ENCODE measurements at places on chromosomes 3 and 15.

GRCh38 chr3:150216041-150216811 lies 191.9 kb upstream of the TSC22D2 start:
- no peak for DNase-seq

GRCh38 chr3:17535274-17535673 lies 207.2 kb downstream of the TBC1D5 start:
- no peak for DNase-seq

DNA sequence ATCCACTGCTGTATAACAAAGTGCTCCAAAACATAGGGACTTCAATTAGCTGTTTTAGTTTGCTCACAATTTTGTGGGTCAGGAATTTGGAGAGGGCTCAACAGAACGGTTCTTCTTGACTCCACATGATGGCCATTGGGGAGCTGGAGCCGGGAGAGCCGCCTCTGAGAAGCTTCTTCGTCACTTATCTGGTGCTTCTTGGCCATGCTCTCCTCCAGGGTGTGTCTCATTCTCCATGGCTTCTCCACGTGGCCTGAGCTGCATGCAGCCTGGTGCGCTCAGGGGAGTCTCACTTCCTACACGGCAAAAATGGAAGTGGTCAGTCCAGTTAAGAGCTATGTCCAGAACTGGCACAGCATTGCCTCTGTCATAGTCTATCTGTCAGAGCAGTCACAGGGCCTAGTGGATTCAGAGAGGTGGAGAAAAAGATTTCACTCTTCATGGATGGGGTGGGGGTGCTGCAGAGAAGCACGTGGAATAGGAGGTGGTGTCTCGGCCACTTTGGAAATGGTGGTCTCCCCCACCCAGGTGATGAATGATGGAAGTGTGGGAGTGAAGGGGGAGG lies 26.3 kb upstream of the PRR23E start:
- DNase-seq, result no peak

DNA sequence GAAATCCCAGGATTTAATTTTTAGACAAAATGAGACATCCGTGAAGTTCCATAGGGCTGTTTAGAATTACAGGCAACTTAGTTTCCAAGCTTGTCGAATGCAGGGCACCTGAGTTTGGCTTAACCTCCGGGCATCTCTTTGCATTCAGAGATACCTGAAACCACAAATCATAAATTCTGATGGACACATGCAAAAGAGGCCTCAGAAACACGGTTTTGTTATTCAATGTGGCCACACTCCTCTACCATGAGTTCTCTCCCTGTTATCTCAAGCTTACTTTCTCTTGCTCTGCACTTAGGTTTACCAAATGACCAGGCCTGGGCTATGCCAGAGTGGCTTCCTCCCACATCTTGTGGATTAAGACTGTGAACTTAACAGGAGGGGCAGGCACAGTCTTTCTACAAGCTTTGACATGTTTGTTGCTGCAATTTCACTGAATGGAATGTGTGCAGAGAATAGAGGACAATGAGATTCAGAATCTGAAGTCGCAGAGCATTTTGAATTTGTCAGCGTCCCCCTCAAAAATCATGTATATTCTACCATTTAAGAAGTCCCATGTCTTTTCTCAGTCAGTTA lies 137.7 kb downstream of the TPRG1 start:
- DNase-seq, result no peak

- DNase-seq, result no peak
Measured at GRCh38 chr3:38916706-38917105, 100.7 kb upstream of the SCN10A start.

GRCh38 chr3:25424614-25425013 lies 3.4 kb upstream of the RARB start:
- DNase-seq, result no peak

GRCh38 chr15:31013863-31014607 lies 22.6 kb upstream of the MTMR10 start:
- DNase-seq, result no peak

DNA sequence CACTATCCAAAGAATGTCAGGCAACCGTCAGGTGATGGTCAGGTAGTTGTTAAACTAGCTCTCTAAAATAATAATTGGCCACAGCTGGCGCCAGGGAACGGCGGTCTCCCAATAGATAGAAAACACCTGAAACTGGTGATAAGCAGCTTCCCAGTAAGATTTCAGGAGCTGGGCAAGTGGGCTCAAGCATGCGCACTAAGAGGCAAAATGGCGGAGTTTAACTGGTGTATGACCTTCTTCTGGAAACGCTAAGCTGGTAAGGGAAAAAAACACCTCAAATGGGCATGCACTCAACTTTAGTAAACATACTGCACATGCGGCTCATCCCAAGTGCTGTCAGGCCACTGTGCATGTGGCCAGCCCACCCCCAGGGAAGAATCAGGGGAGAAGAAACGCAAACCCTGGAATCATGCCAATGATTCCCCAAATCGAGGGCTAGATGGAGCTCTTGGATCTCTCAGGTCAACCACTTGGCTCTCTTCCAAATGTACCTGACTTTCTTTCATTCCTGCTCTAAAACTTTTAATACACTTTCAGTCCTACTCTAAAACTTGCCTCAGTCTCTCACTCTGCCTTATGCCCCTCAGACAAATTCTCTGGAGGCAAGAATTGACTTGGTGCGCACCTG lies 195.0 kb downstream of the ZNF621 start:
- DNase-seq, result no peak

GRCh38 chr3:77259694-77260093 lies 219.8 kb downstream of the ROBO2 start:
- no peak for DNase-seq

DNA sequence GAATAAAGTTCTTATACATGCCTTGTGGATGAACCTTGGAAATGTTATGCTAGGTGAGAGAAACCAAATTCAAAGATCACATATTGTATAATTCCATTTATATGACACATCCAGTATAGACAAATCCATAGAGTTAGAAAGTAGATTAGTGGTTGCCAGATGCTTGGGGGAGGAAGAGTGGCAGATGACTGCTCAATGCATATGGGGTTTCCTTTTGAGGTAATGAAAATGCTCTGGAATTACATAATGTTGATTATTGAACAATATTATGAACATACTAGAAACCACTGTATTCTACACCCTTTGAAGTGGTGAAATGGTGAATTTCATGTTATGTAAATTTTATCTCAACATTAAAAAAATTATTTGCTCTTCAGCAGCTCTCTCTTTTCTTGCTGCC lies 100.8 kb downstream of the DHX36 start:
- no peak for DNase-seq

DNA sequence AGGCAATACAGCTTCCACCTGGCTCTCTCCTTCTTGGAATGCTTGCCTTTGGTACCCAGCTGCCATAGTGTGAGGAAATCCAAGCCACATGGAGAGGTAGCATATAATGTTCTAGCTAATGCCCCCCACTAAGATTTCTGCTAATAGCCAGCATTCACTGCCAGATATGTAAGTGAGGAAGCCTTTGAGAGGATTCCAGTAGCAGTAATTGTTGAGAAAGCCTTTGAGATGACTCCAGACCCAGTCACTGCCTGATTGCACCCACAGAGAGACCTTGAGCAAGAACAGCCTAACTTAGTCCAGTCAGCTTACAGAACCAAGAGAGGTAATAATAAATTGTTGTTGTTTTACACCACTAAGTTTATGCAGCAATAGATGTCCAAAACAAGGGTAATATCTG lies 63.1 kb downstream of the STRIT1 start:
- DNase-seq, result no peak

DNA sequence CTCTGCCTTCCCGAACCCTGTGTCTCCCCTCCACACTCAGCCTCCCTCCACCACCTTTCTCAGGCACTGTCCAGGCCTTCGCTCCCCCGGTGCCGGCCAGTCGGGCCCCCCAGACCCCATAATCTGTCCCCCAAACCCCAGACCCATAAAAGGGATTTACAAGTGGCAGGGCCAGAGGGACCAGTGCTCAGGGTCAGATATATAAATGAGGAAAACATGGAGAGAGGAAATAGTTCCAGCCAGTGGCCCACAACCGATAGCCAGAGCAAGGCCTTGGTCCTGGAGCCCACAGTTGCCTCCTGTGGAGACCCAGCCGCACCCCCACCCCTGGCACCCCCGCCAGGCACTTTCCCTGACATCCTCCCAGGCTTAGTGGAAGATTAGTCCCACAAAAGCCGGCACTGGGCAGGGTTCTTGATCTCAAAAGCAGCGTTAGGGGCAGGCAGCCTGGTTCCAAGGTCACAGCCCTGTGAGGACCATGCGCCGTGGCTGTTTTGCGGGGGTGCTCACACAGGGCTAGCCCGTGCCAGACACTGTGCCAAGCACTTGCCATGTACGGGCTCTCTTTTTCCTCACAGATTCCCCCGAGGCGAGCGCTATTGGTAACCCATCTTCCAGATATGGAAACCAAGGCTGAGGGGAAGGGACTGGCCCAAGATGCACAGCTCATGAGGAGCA lies 1.1 kb upstream of the PLXND1 start:
- no peak for DNase-seq

DNA sequence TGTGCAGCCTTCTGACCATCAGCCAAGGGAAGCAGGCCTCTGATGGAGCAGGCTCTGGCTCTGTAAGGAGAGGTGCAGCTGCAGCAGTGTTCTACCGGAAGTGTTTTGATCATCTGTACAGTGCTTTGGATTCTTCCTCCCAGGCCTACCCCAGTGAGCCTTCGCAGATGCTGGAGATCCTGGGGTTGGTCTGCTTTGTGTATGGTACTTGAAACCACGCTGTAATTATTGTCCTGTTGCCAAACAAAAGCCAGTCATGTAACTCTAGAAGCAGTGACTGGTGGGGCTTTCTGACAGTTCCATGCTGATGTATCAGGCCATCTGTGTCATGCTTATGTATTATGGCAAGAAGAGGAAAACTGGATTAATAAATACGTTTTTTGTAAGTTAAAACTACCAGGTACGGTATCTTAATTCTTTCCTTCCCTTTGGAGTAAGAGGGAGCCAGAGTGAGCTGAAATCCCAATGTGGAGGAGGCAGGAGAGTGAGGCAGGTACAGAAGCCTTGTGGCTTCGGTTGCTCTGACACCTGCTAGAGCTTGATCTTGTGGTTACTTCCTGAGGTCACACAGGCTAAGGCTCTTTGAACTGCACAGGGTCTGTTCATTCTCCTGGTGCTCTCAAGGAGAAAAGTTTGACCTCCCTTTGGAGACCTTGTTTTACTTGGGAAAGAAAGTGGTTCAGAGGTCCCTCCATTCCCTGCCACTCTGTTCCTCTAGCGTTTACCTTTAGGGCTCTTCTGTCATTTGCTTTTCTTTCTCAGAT lies 3.7 kb downstream of the TMEM42 start:
- DNase-seq, result no peak

- no peak for DNase-seq
Measured at GRCh38 chr15:40789999-40790398, 16.9 kb upstream of the ZFYVE19 start.

GRCh38 chr3:24154781-24155180 lies 209.7 kb downstream of the NR1D2 start:
- no peak for DNase-seq

Measured in caudate nucleus (tissue), 63 donors.